ENCODE measurements at places on chromosomes 7 and 10.

DNA sequence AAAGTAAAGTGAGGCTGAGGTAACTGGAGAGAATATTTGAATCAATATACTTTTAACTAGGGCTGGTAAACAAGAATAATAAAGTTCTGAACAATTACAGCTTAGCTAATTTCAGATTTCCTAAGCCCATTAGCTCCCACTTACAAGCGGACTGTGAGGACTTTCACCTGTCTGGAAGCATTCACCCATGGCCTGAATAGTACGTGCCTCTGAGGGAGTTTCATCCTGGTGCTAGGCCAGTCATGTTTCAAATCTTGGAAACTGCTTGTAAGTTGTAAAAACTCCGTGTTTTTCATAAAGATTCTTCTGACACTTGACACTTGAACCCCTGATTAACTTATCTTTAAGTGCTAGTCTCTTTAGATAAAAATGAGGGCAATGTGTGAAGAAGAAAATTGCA, 975.2 kb upstream of the GHITM start:
- no peak for DNase-seq

DNA sequence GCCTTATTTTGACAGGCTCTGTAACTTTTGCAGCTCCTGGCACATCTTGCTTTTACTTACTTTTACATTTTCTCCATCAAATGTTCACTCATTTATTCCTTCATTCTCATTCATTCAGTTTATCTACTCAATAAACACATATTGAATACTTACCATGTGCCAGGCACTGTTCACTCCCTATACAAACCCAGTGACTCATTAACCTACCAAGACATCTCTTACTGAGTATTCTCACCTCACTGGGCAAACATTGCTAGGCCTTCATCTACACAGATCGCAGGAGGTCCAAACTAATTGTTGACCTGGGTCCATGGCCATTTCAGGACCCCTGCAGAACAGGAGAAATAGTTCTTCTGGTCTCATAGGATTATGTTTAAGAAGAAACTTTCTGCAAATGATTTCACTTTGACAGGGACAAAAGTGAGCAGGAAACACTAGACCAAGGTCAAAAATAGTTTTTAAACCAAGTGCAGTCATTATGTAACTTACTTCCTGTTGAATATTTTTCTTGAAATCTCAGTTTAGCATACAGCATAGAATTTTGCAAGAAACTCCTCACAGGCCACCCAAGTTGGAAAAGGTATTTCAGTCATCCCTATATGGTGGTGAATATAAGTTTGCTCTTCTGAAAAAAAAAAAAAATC, 17.6 kb downstream of the SLC26A4 start:
- DNase-seq = no peak

GRCh38 chr7:46291050-46291438, 370.0 kb upstream of the IGFBP3 start:
- peak; percentile 13 for DNase-seq

DNA sequence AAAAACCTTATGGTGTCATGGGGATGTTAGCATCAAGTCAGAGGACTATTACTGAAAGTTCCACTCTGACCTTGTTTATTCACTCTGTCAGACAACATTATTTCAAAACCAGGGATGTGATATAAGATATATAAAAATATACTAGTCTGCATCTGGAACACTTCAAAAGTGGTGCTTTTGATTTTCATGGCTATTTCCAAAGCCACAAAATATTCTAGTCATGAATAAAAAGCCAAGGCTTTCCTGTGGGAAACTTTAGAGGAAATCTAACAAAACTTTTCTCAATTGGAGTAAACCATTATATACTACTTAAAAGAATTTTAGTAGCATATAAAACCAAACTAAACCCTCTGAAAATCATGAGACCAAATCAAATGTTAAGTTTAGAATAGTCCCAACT, 205.2 kb downstream of the TMEM26 start:
- no peak for DNase-seq

DNA sequence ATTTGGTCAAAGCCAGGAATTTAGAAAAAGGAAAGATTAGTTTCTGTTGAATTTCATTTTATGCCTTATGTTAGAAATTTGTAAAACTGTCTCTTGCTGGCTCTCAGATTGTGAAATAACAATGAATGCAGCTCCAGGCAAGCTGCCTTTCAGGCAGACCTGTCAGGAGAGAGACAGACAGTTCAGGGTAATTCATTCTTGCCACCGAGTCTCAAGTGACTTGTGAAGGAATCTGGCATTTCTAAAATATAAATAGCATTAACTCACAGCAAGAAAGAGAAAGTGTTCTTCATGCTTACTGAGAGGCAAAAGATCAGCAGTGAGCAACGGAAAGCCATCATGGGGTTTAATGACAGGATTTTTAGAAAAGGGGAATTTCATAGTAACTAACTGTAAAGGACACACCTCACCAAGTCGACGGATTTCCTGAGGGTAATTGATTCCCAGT, 442.3 kb upstream of the AKR1E2 start:
- DNase-seq = no peak

DNA sequence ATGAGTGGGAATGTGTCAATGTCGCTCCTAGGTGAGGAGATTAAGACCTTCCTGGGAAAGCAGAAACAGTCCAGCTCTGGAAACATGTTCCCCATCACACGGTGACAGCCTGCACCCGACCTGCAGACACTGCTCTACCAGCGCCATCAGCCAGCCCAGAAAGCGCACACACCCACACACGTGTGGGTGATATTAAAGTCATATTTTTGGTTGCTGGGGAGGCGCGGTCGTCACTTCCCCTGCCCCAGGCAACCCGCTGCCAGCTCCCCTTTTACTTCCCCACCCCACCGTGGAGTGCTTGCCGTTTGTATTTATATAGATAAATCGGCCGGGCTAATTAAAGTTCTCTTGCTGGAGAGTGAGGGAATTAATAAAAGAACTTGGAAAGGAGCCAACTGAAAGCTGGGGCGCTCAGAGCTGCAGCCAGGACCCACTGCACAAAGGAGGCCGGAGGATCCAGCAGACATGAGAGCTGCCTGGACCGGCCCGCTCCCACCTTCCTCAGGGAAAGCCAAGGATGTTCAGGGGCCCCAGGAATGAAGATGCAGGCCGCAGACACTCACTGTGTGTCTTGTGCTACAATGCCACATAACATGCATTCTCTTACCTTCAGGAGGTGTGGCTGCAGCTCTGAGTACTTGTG, 145.2 kb upstream of the UNC5B start:
- DNase-seq = no peak

DNA sequence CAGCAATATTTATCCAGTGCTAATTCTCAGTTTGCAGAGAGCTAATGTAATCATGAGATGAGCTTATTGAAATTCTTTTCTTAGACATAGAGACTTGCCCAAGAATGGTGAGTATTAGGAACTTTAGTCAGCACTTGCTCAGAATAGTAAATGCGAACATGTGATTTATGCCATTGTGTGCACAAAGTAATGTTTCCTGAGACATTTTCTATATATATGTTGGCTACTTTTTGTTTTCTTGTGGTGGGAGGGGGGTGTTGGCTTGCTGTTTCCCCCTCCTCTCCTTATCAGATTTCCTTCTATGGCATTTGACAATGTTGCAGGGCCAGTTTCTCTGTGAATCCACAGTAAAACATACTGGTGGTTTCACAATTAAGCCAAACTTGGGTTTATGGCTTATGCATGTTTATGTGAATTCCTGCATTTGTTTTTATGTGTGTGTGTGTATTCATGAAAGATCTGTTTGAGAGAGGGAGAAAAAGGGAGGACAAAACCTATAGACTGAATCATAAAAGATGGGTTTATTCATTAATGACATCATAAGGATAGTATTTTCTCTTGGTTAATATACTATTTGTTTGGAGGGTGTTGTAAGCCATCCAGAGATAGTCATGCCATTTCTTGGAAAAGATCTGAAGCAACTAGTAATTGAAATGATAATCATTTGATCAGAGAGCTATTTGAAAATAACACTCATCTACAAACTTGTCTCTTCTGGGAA, 36.3 kb downstream of the ARID5B start:
- no peak for DNase-seq

- DNase-seq = no peak
Observed at GRCh38 chr7:30928254-30928872, 16.7 kb downstream of the AQP1 start.

DNA sequence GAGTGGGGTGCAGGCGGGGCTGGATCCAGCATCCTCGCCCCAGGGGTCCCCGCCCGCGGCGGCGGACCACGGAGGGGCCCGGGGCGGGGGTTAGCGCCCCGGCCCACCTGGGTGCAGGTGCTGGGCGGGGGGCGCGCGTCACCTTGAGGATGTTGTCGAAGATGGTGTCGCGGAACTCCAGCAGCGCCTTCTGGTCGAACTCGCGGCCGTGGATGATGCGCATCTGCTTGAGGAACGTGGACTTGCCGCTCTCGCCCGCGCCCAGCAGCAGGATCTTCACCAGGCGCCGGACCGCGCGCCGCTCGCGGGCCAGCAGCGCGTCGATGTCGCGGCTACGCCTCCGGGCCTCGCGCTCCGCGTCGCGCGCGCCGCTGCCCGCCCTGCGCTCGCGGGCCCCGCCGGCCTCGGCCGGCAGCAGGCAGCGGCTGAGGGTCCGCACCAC, 376 bp downstream of the GNA12 start:
- DNase-seq = peak; percentile 17

DNA sequence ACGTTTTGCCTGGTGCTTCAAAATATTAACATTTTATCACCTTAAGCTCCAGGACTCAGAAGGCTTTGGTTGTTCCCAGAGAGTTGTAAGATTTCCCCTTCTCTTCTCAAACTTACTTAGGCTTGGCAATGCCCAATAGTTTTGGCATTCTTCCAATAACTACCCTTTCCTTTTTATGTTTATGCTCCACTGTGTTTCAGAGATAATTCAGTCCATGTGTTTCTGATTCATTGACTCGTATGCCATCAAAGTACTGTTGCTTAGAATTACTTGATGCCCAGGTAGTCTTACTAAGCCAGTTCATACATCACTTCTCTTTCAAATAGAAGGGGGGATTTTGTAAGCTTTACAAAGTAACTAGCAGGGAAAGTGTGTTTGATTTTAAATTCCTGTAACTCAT, 66.6 kb downstream of the AGMO start:
- DNase-seq = peak; percentile 10

DNA sequence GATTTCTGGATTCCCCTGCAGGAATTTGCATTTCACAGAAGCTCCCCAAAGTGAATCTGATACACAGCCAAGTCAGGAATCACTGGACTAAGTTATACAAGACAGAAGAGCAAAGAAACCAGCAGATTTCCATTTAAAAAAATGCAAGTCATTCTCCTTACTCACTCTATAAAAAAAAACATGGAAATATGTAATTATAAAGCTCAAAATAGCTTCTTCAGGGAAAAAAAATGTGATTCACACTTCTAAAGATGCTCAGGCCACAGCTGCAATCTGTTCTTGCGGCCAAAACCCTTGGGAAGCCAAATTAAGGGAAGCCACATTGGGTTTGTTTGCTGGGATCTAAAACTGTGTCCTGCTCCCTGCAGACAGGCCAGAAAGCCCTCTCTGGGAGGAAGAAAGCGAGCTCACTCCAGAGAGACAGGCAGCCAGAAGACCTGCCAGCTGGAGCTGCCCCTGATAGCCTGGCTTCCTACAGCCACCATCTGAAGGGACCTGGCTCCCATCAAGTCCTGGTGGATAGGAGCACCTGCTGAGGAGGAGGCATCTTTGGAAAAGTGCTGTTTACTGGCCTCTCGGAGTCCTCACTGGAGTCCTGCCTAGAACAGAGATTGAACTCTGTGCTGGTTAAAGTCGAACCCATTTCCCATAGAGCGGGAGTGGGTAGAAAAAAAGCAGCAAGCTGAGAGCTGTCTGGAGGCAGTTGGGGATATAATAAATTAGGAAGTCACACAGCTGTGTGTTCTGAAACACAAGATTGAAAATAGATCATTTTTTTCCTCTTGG, 359.2 kb upstream of the AOAH start:
- DNase-seq = no peak

DNA sequence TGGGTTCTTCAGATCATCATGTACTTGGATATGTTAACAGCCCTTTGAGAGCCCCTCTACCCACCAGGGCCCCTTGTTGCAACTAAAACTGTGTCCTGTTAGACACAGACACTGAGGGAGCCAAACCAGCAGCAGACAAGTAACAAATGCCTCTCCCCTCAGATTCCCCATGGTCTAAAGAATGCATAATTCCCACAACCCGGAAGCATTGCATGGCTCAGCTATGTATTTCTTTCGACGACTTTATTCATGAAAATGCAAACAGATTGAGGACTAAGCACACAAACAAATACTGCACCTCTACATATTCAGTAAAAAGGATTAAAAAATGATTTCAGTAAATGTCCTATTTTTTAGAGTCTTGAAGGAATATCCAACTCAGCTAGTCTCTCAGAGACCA, 70.1 kb upstream of the HECW1 start:
- DNase-seq = no peak

DNA sequence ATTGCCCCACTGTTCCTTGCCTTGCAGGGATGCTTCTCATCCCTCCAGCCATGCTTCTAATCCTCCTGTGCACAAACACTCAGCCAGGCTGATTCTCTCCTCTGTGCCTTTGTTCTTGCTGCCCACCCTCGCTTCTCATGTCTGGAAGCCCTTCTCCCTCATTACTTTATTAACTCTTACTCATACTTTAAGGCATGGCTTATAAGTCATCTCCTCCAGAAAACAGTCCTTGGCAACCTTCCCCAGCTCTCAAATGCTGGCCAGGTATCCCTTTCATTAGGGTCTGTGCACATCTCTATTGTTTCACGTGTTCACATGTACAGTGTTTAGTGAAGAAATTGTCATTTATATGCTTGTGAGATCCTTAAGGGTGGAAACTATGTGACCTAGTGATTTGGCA, 62.9 kb downstream of the ITGB8 start:
- DNase-seq = no peak

- peak; percentile 37 for DNase-seq
Observed at GRCh38 chr7:91405092-91405788, 141.0 kb downstream of the FZD1 start.

DNA sequence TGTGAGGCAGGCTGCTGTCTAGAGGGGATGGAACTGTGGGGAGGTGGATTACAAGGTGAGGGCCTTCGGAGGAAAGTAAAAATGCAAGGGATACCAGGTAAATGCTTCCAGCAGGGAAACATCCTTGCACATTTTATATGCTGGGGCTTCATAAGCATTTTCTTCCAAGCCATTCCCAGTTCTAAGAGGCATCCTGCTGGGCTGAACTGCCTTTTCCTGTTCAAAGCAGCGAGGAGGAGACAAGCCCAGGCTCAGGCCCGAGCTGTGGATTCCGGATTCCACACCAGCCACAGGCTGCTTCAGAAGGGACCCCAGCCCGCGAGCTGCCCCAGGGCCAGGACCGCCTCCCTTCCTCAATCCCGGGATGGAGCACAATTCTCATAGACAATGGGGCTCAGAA, 249.7 kb downstream of the TNS3 start:
- no peak for DNase-seq

- DNase-seq = no peak
Observed at GRCh38 chr10:109962247-109962646, 38.9 kb upstream of the XPNPEP1 start.

Measured in NCI-H1105 (cell line).